ENCODE measurements at places on chromosomes 3 and 15. TPM values are rescaled to one million over a fixed set of nuclear protein-coding genes. Genes with fewer than 3 reads are reported as not detected.

The XCR1 gene
- 0.07 TPM for total RNA-seq

The KBTBD8 gene
- 10.4 TPM for total RNA-seq

The CLDN18 gene
- not detected for total RNA-seq

The GPR87 gene
- 1.2 TPM for total RNA-seq

- no peak for DNase-seq
Observed at GRCh38 chr15:55564347-55565145, 23.6 kb downstream of the PYGO1 start.

DNA sequence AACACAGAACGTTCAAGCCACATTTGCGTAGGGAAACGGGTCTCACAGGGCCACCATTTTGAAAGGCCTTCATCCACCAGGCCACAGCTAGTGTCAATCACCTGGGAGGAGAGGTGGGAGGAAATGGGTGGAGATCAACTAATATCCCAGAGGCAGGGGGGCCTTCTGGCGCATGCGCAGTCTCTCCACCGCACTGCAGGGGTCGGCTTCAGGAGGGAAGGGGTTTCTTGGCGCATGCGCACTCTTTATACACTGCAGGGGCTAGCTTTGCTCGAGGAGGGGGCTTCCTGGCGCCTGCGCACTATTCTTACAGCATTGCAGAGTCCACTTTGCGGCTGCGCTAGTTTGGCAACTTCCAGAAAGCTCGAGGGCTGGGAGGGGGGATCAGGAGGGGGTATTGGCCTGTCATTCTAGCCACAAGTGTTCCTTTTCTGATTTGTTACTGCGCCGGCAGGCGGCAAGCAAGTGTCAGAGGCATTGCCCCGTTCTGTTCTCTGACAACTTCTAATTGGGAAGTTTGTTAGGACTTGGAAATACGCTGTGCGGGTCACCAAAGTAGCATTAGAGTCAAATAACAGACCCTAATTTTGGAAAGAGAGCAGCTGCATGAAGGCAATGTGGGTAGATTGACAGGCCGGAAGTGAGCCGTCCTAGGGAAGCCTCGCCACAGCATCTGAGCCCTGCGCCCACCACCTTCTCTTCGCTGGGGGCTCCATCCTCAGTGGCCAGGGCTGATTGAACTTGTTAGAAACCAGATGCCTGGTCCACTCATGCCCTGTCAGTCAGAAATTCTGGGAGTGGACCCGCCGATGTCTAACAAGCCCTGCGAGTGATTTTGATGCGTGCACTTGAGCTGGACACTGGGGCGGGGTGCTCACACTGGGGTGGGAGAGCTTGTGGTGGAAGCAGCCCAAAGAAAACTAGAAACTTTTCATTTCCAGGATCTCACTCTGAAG lies 173.5 kb upstream of the NDN start:
- no peak for DNase-seq

- peak; percentile 45 for DNase-seq
Observed at GRCh38 chr15:80776420-80777045, 2.6 kb upstream of the CEMIP start.

- DNase-seq = no peak
Observed at GRCh38 chr3:134850761-134851160, 55.7 kb downstream of the EPHB1 start.

DNA sequence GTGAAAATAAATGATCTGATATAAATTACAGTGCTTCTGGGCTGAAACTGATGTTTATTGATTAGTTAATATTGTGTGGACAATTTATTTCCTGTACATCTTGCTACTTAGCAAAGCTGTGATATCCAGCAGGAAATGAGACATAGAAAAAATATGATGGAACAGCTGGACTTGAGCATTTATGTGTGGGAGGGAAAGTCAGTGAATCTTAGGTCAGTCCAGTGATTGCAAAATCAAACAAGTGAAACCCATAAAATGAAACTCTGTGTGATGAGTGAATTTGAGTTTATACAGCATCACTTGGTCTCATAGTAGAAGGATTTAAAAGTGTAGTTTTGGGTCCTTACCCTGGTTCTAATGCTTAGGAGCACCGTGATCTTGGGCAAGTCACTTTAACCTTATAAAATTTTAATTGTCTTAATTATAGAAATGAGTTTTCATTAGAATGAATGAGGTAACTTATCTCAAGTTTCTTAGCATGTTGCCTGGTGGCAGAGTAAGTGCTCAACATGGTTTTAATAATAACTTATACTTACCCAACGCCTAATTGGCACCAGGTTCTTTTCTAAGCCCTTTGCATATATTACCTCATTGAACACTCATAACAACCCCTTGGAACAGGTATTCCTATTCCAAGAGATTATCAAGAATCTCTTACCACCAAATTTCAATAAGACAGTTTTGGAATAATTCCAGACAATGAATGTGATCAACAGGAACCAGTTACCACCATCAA lies 194.6 kb downstream of the ADAMTSL3 start:
- DNase-seq = no peak

- DNase-seq = peak; percentile 77
Observed at GRCh38 chr3:47824541-47825473, 21.9 kb downstream of the DHX30 start.

- no peak for DNase-seq
Observed at GRCh38 chr3:174198199-174198598, 660.9 kb upstream of the NAALADL2 start.

All from activated T-helper 2 cell treated with anti-CD3 and anti-CD28 coated beads, Interferon-gamma antibody, Interleukin-2, Interleukin-4, amounts not matched to agents 10 μg/mL and 5 μg/mL and 100 μg/mL, durations not matched to agents 14 hours and 24 hours and 36 hours (primary cell).